Activated naive CD4-positive, alpha-beta T cell treated with Interleukin-2 at 50 U/mL for 16 hours (primary cell): ENCODE measurements at places on chromosomes 7 and 10.

- no peak for DNase-seq
Observed at GRCh38 chr10:102605712-102606111, 38.6 kb upstream of the TRIM8 start.

DNA sequence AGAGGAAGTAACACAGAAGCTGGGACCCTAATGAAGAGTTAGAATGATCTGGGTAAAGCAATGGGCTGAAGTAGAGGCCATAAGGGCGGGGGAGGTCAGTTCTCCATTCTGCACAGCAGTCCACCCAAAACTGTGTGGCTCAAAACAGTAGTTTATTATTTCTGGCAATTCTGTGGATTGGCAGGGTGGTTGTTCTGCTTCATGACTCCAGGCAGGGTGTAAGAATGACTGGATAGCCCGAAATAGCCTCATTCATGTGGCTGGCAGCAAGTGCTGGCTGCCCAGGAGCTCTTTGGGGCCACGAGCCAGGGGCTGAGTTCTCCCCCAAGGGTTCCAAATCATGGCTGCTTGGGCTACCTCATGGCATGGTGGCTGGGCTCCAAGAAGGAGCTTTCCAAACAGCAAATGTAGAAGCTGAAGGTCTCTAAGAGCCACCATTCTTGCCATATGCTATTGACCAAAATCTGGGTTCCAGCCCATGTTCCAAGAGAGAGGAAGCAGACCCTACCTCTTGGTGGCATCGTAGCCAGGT lies 315.1 kb upstream of the C7orf33 start:
- DNase-seq = no peak

GRCh38 chr7:55441774-55442522 lies 76.8 kb downstream of the LANCL2 start:
- no peak for DNase-seq

- DNase-seq = no peak
Observed at GRCh38 chr10:114547514-114547913, 110.6 kb downstream of the ABLIM1 start.

- DNase-seq = no peak
Observed at GRCh38 chr7:25314731-25315267, 86.5 kb upstream of the NPVF start.

DNA sequence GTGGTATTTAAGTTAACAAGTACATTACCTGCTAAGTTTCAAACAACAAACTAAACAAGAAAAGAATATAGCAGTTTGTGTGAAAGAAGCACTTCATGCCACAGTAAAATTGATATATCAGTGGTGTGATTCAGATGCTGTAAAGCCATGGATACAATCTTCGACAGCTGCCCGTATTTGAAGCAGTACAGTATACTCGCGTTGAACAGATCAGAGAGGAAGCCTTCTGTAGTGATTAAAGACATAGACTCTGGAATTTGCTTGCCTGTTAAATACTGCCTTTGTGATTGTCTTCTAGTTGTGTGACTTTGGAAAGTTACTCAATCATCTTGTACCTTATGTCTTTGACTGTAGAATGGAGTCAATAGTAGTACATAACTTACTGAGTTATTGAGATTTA lies 71.7 kb downstream of the CHRM2 start:
- no peak for DNase-seq

GRCh38 chr7:24979470-24979862 lies 512 bp downstream of the OSBPL3 start:
- DNase-seq = peak; percentile 82

DNA sequence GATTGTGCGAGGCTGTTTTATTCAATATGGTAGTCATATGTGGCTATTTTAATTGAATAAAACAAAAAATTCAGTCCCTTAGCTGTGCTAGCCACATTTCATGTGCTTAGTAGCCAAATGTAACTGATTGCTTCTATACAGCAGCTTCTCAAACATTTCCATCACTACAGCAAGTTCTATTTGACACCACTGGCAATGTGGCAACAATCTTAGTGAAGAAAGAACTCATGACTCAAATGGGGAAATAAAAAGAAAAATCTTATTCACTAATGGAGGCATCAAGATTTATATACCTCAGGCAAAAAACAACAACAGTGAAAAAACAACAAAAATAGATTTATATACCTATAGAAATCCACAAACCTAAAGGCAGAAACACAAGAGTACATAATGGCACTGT lies 17.9 kb downstream of the SEM1 start:
- DNase-seq = no peak

- DNase-seq = no peak
Observed at GRCh38 chr7:22672846-22673680, 53.9 kb upstream of the IL6 start.

DNA sequence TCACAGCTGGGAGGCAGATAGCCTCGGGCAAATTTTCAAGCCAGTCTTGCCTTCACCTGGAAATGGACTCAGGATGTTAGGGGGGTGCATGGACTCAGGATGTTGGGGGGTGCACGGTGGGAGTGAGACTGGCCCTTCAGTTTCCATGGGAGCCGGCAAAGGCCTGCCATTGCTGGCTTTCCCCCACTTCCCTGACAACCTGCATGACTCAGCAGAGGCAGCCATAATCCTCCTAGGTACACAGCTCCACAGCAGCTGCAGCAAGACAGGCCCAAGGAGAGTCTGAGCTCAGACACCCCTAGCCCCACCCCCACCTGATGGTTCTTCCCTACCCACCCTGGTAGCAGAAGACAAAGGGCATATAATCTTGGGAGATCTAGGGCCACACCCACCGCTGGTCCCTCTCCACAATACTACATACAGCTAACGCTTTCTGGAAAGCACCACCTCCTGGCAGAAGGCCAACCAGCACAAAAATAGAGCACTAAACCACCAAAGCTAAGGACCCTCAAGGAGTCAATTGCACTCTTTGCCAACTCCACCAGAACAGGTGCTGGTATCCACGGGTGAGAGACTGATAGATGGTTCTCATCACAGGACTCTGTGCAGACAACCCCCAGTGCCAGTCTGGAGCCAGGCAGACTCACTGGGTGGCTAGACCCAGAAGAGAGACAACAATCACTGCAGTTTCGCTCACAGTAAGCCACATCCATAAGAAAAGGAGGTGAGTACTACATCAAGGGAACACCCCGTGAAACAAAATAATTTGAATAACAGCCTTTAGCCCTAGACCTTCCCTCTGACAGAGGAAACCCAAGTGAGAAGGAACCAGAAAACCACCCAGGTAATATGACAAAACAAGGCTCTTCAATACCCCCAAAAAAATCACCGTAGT lies 18.3 kb downstream of the C7orf25 start:
- no peak for DNase-seq

DNA sequence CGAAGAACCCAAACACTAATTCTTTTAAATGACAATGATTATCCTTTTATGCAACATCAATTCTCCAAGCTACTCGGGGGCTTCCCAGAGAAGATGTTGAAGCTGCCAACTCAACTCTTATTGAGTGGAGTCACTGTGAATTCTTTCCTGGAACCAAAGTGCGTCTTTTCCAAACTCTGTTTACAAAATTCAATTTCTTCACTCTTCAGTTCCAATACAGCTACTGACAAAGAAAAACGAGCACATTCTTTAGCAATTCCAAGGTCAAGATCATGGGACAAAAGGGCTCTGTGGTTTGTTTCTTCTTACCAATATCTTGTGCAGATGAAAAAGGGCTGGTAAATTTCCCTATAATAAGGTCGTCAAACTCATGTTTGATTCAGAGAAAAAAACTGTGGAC lies 74.2 kb downstream of the FAS start:
- no peak for DNase-seq

DNA sequence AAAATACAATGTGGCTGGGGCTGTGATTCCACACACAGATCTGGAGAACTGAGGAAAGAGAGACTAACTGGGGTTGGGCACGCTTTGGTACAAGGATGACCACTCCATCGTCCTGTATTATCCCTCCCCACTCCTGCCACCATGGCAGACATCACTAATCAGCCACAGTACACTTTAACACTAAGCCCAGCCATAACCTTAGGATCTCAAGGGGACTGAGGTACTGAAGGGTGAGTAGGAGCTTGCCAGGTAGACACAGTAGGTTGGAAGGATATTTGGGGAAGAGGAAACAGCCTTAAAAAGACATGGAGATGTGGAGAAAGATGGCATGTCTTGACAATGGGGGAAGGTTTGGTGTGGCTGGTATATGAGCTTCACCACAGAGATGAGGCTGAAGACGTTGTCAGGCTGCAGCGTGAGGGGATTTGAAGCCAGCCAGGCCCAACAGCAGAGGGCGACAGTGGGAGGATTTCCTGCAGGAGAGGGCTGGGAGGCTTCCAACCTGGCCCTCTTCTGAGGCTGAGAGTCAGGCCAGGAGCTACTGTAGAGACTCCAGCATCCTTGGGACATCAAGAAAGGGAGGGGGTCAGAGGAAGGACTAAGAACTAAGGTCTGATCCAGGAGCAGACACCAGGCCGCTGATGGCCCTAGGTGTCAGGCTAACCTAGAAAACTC lies 58.6 kb upstream of the COL13A1 start:
- no peak for DNase-seq

DNA sequence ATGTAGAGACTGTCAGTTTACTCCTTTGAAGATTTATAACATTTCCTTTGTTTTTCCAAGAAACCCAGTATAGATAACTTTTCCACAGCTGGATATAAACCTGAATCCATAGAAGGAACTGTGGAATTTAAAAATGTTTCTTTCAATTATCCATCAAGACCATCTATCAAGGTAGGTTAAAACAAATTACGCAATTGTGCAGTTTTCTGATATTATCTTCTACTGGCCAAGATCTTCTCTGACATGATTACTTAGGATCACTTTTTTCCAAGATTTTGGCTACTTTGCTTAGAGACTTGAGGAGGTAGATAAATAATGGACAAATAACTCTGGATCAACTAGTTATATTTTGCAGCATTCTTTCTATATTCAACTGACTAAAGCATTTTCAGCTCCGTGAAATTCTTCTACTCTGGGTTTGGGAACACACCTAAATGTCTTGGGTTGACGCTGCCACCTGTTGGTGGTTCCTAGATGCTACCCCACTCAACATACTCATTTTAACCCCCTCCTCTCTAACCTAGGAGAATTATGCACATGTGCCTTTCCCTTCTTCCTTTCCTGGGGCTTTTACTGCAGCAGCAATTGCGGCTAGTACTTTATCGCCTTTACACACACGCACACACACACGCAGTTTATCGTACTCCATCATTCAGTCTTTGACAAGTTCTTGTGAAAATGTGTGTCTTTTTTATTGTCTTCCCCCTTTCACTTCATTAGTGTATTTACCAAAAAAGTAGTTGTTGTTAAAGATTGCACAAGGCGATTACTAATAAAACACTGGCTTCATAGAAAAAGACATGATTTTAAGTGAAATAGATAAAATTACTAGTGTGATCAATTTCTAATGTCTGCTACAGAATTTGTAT lies 32.7 kb downstream of the ABCB5 start:
- no peak for DNase-seq

- DNase-seq = peak; percentile 69
Observed at GRCh38 chr7:155796381-155797261, 15.6 kb downstream of the SHH start.

- no peak for DNase-seq
Observed at GRCh38 chr7:131292141-131292905, 35.4 kb upstream of the MKLN1 start.

DNA sequence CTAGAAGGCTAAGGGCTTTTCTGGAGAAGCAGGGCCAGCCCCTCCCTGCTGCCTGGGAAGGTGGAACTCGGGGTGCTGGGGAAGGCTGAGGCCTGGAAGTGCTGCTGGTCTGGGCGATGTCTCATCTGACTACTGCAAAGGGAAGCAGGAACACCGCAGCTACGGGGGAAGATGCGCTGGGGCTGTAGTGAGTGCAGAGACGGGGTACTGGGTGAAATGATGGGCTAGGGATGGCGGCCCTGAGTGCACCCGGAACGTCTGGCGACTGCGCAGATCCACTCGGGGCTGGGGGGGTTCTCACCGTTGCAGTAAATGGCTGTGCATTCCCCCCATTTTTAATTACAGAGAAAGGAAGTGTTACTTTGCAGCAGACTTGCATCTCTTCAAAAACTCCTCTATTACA lies 195.4 kb upstream of the ADARB2 start:
- no peak for DNase-seq

- DNase-seq = no peak
Observed at GRCh38 chr7:141460781-141461715, 90.2 kb upstream of the AGK start.

DNA sequence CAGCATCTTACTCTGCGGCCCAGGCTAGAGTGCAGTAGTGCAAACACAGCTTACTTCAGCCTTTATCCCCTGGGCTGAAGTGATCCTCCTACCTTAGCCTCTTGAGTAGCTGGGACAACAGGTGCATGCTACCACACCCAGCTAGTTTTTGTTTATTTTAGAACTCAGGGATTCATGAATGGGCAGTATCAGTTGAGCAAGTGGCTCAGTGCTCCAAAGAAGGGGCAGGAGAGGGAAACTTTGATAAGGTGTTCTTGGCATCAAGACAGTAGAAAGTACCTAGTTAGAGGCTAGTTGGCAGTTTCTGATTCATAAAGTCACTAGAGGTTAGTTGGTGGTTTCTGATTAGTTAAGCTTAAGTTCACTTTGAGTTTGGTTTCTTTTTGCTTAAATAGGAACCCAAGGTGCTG lies 18.4 kb downstream of the TRIM24 start:
- DNase-seq = no peak

GRCh38 chr10:70508912-70509756 lies 30.6 kb downstream of the PALD1 start:
- DNase-seq = no peak

GRCh38 chr10:74078037-74078436 lies 72.6 kb downstream of the AP3M1 start:
- peak; percentile 62 for DNase-seq

- no peak for DNase-seq
Observed at GRCh38 chr10:34187201-34187600, 627.9 kb downstream of the PARD3 start.

DNA sequence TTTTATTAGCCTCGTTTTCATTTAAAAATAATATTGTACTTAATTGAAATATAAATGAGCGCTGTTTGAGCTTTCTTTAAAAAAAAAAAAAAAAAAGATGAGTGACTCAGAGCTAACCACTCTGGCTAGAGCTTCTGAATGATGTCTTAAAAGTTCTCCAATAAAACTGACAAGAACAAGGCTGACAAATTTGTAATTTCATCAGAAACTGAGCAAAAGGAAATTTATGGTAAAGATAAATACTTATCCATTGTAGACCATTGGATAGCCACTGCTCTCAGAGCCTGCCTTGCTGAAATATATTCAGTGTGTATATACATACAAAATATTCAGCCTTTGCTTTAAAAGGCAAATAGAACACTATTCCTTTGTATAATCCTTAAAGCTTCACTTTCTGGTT lies 91.2 kb upstream of the OIT3 start:
- no peak for DNase-seq

- DNase-seq = no peak
Observed at GRCh38 chr10:80136134-80136571, 3.6 kb downstream of the PLAC9 start.

- DNase-seq = peak; percentile 19
Observed at GRCh38 chr10:133230387-133231195, 574 bp downstream of the UTF1 start.

GRCh38 chr7:155992538-155992937 lies 180.3 kb upstream of the SHH start:
- no peak for DNase-seq

DNA sequence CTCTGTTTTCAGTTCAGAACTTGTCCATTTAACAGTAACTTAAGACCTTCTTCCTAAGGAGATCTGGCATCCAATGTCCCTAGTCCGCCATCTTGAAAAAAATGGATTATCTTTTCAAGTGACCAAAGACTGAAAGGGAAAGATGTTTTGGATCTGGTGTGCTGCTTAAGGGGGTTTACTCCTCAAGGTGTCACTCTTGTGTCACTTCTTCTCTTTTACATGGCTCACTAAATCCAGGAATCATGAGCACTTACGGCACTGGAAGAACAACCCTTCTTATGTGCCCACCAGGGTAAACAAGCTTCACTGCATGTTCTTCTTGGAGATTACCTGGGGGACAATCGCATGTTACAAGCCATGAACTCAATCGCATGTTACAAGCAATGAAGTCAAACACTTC lies 43.7 kb downstream of the ANXA8 start:
- DNase-seq = no peak
